RWPE2 (cell line): ENCODE measurements at places on chromosomes 16 and 17.

- H3K4me1 ChIP-seq, result peaks cover 3% of the 10 kb centered on the region
- no peak for DNase-seq
- no peak overlapping the region for H3K4me3 ChIP-seq
- no peaks in the 10 kb centered on the region for H3K27me3 ChIP-seq
- H3K27ac ChIP-seq, result no peak overlapping the region
Measured at GRCh38 chr17:37519251-37519985, 29.7 kb downstream of the DUSP14 start.

DNA sequence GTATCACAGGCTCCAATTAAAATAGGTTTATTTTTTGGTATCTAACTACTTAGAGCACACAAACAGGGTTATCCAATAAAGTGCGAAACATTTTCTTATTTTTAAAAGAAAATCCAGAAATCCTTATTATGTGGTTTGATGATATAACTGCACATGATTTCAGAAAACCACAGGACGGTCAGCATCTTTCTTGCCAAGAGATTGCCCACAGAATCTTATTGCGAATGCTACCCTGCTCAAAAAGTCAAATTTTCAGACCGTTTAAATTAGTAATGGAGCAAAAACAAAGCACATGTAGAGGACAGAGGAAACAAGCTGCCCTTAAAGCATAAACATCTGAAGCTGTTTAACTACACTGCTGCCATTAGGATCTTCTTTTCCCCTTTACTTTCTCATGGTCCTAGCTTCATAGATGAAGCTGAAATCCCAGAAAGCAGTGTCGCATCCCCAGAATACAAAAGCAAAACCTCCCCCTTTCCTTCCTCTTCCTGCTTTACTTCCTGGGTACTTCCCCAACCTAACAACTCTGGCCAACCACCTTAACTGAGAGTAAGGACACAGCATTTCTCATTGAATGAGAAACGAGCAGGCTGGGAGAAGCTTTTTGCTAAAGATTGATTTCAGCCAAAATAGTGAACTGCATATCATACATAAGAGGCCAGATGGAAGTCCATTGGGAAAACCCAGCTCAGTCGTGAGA is 43.7 kb downstream of the CMTM4 start:
- peaks cover 8% of the 10 kb centered on the region for H3K4me1 ChIP-seq
- H3K27me3 ChIP-seq, result no peaks in the 10 kb centered on the region
- H3K27ac ChIP-seq, result no peak overlapping the region
- no peak for DNase-seq
- no peaks in the 10 kb centered on the region for H3K36me3 ChIP-seq
- H3K4me3 ChIP-seq, result no peak overlapping the region

DNA sequence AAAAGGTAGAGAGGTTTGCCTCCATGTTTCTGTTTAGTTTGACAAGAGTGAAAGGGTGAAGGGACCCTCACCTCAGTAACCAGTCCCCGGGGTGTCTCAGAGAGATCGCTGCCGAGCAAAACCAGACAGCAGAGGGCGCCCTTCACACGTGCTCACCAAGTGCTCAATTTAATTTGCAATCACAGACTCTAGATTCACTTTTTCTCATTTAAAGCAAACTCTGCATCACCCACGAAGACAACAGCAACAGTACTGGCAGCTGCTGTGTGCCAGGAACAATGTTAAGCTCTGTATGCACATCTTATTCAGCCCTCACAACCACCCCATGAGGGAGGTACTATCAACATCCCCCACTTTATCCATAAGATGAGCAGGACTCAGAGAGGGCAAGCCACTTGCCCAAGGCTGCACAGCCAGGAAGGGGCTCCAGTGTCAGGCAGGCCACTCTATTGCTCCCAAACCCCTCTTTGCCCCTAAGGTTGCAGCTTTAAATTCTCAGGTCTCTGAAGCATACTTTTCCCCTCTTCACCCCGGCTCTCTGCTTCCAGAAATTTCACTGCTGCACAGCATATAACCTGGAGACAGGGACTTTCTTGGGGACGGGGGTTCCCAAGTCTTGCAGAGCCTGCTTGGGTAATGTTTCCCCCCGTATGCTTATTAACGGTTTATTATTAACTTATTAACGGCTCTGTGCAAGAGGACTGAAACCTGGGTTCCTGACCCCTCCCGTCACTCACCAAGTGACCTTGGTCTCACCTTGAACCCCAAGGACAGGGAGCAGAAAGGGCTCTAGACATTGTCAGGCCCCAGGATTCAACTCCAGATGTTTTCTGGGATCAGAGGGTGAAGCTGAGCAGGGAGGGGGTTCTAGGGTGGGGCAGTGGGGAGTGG is 70.9 kb downstream of the CNGB1 start:
- no peaks in the 10 kb centered on the region for H3K27me3 ChIP-seq
- H3K4me1 ChIP-seq, result peaks cover 13% of the 10 kb centered on the region
- DNase-seq, result no peak

GRCh38 chr16:1466968-1467521 is 7.8 kb downstream of the CLCN7 start:
- H3K27me3 ChIP-seq, result no peaks in the 10 kb centered on the region
- no peaks in the 10 kb centered on the region for H3K4me1 ChIP-seq
- H3K4me3 ChIP-seq, result no peak overlapping the region
- H3K27ac ChIP-seq, result no peak overlapping the region
